ENCODE measurements at places on chromosomes 16 and 17.

GRCh38 chr16:78446992-78447563, 347.6 kb downstream of the WWOX start:
- DNase-seq: no peak

DNA sequence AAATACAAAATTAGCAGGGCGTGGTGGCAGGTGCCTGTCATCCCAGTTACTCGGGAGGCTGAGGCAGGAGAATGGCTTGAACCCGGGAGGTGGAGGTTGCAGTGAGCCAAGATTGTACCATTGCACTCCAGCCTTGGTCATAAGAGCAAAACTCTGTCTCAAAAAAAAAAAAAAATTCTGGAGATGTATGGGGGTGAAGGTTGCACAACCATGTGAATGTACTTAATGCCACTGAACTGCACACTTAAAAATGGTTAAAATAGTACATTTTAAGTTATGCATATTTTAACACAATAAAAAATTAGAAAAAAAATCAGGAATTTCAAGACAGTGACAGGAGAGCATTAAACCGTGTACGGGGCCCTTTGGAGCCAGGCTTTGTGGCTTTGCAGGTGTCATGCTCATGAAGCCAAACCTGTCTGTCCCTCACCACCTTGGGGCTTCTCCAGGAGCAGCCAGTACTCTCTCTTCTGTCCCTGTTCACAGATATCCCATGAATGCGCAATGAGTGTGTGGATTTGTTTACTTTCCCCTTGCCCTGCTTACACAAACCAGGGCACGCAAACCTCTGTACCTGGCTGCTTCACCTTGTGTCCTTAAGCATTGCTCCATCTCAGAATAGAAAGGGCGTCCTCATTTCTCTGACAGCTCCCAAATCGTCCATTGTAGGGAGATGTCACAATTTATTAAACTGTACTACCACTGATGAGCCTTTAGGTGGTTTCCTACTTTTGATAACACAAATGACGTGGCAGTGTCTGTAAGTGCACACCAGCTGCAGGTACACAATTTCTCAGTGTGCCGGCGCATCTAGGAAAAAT, 58.2 kb upstream of the CBX4 start:
- DNase-seq: no peak

DNA sequence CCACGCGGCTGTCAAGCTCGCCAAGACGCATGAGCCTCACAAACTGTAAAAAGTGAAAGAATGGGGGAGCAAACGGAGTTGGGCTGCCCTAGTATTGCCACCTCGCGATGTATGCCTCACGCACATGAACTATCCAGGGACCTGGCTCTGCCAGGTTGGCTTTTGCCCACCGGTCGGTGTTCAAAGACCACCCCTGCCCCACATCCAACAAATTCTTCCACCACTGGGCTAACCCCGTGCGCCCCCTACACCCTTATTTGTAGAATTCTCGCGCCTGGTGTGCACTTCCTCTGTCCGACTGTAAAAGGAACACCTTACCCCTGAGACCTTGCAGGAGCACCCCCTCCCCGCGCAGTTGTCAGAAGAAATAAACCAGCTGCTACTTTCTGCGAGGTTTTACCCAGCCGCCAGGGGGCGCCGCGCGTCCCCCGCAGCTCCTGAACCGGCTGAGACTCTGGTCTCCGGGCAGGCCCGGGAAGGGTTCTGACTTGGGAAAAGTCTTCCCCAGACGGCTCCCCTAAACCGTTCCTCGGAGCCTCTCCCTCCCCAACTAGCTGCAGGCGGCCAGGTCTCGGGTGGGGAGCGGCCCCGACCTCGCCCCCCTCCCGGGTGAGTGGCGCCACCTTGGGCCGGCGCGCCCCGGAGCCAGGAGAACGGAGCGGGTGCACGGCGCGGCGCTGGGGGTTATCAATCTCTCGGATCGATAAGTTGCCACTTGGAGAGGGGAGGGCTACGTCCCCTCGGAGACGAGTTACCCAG, 1.7 kb upstream of the ZNF423 start:
- peak; percentile 27 for DNase-seq

DNA sequence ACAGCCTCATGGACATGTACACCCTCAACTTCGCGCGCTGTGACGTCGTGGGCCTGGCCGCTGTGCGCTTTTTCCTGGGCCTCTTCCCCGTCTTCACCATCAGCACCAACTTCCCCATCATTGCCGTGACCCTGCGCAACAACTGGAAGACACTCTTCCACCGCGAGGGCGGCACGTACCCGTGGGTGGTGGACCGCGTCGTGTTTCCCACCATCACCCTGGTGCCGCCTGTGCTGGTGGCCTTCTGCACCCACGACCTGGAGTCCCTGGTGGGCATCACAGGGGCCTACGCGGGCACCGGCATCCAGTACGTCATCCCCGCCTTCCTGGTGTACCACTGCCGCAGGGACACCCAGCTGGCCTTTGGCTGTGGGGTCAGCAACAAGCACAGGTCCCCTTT, 23.5 kb downstream of the GRIN2C start:
- DNase-seq: no peak

GRCh38 chr17:69473841-69474831, 59.6 kb downstream of the MAP2K6 start:
- no peak for DNase-seq

DNA sequence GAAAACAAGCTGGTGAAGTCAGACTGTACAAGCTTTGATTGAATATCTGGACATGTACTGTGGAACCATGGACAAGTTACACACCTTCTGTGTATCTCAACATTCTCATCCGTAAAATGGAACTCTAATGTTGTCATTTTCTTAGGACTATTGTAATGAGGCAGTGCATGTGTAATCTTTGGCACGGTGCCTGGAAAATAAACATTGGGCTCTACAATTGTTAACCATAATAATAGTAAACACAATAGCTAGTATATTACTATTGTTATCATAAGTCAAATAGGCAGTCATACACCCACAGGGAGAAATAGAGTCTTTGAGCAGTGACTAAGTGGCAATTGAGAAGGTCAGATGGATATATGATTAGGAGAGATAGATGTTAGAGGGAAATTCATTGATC, 39.8 kb upstream of the ANKFN1 start:
- no peak for DNase-seq

- peak; percentile 23 for DNase-seq
These were observed 15.8 kb upstream of the EXOSC6 start for GRCh38 chr16:70267516-70267915.

DNA sequence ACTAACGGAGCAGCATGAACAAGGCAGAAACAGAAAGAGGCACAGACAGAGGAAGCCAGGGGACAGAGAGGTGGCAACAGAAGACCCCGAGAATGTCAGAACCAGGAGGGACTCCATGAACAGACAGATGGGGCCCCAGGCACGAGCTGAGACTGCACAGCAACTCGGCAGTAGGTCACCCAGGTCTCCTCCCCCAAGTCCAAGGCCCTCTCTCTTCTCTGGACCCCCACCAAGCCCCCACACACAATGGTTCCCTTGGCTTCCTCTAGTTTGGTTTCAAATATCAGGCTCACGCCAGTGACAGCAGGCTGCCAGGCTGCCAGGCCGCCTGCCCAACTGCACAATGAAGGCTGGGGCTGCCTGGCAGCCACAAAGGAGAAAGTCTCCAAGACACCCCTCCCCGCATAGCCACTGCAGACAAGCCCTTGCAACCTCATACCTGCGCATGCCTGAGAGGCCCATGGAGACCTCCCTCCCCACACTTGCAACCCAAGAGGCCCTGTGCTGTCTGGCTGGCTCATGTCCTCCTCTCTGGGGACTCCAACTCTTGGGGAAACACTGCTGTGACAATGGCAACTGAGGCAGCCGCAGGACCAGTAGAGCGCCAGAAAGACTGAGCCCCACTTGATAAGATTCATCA, 54.8 kb downstream of the PIMREG start:
- no peak for DNase-seq

DNA sequence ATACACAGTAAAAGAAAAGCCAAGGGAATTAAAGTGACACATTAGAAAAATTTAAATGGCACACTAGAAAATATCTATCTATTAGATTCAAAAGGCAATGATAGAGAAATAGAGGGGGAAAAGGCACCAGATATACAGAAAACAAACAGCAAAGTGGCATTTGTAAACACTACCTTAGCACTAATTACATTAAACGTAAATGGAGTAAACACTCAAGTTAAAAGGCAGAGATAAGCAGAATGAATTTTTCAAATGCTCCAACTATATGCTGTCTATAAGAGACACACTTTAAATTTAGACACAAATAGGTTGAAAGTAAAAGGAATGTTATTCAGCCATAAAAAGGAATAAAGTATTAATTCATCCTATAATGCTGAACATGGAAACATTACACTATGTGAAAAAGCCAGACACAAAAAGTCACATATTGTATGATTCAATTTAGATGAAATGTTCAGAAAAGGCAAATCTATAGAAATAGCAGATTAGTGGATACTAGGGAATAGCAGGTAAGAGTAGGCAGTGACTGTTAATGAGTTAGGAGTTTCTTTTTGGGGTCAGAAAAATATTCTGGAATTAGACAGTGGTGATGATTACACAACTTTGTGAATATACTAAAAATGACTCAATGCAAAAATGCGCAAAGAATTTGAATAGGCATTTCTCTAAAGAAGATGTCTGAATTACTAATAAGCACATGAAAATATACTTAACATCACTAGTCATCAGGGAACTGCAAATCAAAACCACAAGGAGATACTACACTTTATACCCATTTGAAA, 92.4 kb downstream of the BRIP1 start:
- DNase-seq: no peak

GRCh38 chr16:86508947-86509758, 1.2 kb upstream of the FOXF1 start:
- DNase-seq: no peak

DNA sequence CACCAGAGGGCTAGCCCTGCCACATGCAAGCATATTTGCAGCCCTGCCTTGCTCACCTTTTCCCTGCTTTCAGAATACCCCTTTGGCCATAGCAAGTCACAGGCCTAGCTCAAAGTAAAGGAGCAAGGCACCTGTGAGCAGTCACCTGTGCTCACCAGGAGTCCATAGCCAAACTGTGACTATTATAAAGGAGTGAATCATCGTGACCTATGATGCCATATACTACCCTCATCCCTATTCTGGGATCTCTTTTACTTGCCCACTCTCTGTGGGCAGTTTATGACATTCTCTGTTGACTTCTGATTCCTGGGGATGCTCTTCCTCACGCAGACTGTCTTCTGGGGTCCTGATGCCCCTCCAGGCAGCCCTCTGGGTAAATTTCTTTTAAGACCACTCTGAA, 200.5 kb upstream of the NLRP1 start:
- no peak for DNase-seq

DNA sequence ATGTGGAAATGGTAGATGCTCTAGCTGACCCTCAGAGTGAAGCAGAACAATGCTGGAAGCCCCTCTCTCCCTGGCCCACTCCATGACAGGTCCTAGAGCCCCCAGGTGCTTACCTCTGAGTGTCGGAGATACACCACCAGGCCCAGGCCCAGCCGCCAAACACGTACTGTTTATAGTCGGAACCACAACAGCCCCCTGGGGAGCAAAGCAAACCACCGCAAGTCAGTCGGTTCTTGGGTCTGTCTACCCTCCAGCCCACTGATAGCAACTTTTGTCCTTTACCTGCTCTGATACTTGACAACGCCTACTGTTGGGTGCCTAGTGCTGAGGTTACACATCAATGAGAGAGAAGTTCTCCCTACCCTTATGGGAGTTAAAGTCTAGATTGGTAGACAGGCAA, 8.7 kb downstream of the FLOT2 start:
- DNase-seq: no peak

DNA sequence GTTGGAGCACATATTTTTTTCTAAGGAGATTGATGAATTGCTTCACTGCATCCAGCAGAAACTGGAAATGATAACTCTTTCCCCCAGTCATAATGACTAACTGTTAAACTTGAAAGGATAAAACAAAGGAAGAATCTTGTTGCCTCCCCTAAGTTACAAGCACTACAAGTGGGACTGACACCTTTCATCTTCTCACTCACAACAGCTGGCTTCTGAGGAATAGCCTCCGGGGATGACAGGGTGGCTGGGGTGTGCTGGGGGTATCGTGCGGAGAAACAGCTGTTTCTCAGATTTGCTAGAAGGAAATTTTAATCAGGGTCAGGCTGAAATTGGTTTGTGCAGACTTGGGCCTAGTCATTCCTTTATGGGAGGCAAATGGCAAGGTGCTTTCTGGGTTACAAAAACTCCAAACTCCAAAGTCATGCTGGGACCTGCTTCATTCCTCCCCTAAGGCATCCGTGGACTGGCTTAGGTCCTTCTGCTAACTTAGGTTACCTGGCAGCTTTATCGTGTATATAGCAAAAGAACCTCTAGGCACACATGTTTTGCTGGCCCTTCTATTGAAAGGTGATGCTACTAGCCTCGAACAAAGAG, 557.2 kb downstream of the TOX3 start:
- no peak for DNase-seq

GRCh38 chr17:70468661-70469060, 299.3 kb downstream of the KCNJ2 start:
- no peak for DNase-seq

DNA sequence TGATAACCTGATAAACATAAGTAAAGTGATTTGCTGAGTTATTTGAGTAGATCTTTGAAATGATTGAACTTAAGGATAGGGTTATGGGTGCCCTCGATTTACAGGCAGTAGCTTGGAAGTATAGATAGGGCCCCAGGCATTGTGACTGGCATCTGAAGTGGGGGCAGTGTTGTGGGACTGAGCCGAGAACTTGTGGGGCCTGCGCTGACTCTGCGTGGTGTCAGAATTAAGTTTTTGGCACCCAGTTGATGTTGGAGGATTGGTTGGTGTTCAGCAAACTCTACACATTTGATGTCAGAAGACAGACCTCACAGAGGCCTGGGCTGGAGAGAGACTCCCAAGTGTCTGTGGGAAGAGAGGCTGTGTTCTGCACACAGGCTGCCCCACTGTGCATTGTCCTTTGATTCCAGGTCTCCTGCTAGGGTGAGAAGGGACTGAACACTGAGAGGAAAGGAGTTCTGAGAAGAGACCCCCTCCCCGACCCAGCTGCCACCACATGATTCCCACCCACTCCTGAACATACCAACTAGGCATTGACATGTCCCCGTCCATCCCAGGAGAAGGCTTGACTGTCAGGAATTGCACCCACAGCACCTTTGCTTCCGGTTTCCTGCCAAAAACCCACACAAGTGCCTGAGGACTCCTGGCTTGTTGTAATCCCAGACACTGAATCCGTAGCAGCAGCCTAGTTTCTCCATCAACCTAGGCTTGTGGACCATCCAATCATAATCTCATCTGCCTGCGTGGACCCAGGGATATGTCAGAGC, 4.5 kb downstream of the ZNF267 start:
- no peak for DNase-seq

DNA sequence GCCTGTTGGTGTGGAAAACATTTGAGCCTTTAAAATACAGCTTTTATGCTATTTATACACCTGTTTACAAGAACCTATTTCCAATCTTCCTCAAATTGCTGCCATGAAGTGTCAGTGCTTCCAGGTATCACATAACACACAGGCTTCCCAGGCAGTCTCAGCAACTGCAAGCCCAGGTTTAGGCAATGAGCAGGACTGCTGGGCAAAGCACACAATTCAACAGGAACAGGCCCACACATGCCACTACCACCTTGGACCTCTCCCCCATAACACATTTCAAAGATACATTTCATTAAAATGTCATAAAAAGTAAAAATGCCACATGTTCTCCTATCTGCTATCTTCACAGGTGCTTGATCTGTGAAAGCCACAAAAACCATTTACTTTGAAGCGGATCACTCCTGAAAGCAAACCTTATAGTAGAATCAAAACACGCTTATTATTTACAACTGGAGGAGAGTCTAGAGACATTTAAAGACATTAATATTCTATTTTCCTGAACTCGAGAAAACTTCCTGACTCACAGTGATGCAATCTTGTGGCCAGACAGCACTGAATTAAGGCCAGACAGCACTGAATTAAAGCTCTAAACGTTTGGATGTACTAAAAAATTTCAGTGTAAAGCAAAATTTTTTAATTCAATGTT, 31.5 kb downstream of the ANKFY1 start:
- no peak for DNase-seq

- no peak for DNase-seq
These were observed 239.6 kb downstream of the UTP18 start for GRCh38 chr17:51499897-51500296.
